ENCODE measurements at places on chromosomes 5 and 9.

GRCh38 chr9:19294219-19294618 lies 63.7 kb downstream of the DENND4C start:
- no peak for DNase-seq

DNA sequence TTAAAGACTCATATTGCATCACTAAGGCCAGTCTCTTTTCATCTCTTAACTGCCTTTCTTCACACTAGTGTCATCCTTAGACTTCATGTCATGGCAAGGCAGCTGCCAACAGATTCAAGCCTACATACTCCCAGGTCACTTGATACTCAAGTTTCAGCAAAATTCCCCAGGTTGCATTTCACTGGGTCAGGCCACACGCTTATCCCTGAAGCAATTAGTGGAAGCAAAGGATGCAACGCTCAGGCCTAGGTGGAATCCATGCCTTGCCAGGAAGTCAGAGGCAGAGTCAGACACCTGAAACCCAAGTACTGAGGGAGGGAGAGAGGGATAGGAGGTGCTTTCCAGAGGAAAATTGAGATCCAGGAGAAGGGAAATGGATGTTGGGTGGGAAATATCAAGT lies 28.9 kb downstream of the YIPF5 start:
- DNase-seq: no peak

DNA sequence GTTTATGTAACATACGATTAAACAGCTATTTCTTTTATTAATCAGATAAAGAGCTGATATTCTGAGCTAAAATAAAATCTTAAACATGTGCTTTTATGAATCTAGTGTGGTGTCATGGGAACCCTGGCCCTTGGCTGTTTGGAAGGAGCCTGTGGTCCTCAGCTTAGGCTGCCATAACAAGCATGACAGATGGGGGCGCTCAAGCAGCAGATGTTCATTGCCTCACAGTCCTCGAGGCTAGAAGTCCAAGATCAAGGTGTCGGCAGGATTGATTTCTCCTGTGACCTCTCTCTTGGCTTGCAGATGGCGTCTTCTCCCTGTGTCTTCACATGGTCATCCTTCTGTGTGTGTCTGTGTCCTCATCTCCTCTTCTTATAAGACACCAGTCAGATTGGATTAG lies 448.2 kb downstream of the GADD45G start:
- no peak for DNase-seq

DNA sequence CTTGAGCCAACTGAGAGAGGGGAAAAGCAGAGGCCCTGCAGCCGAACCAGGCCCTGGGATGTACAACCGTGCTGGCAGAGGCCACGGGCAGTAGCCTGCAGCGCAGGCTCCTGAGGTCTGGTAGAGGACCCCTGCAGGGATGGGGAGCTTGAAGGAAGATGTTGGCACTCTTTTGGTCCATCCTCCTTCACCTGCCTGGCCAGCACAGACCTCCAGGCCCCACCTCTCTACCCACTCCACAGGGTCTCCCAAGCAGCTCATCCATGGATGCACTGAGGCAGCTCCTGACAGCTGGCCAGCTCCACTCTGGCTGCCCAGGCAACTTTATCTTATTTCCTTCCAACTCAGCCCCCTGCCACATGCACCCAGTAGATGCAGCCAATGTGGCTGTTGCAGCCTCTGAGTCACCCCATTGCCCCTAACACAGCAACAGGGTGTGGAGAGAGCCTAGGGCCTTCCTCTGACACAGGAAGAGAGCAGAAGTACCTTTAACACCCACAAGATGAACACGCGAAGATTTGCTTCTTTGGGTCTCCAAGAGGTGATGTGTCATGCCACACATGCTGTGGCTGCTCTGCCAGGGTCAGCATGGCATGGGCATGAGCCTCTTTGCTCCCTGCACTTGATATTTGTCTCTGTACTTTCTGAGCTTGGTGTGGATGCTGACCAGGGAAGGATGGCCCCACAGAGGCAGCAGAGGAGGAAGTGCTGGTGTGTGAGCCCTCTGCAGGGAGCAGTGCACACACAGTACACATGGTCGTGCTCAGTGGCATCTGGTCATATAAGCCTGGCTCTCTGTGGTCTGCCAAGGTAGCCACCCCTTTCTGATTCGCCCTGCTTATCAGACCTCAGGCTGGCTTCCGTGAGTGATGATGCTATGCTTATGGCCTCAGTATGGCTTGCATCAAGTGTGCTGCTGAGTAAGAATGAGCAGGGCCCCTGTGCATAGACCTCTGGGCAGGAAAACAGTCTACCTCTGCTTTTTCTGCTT lies 117.2 kb downstream of the NRG2 start:
- no peak for DNase-seq

DNA sequence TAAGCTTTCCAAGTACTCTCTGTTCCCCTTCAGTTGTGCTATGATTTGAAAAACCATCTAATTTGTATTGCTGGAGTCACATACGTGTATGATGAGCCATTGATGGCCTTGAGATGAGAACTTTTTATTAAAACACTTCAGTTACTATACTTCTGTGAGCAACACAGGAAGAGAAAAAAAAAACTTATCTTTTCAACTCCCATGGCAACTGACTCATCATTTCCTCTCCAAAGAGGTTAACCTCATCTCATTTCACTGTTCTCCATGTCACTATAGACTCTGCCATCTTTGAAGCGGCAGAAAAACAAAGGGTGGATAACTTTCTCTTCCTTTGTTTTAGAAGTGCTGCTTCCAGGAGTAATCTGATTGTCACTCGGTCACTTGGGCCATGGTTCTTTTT lies 104.3 kb upstream of the PCSK1 start:
- DNase-seq: peak; percentile 79

DNA sequence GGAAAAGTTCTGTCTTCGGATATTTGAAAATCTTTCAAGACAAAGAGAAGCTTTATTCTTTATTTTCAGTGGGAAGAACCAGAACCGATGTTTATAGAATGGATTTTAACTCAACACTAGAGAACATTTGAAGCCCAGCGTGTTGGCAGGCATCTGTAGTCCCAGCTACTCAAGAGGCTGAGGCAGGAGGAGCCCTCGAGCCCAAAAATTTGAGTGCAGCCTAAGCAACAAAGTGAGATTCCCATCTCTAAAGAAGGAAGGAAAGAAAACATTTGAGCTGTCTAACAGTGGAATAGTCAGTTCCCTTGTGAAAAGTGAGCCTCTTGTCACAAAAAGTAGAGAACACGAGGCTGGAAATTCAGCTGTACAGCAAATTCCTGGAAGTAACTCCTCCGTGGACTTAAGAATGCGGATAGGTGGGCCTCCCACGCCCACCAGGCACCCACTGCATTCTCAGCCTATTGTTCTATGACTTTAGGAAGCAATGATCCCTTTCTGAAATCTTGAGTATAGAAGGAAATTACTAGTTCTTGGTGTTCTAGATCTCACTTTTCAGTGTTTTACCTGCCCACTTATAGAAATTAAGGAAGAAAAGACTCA lies 2.3 kb upstream of the PTPDC1 start:
- DNase-seq: no peak

DNA sequence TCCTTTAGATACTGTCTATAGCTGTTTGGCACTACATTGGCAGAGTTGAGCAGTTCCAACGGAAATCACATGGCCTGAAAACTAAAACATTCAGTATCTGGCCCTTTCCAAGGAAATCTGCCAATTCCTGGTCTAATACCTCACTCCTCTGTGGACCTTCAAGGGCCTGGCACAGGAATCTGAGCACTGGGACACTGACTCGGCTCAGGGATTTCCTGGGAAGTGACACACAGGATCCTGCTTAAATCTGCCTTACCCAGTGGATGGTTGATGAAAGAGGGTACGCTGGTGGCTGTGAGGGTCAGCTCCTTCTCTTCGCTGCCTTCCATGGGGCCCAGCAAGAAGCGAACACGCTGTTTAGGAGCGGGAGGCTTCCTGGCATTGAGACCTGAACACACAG lies 904 bp downstream of the TRUB2 start:
- DNase-seq: no peak

- no peak for DNase-seq
Measured at GRCh38 chr5:142087920-142088679, 20.5 kb upstream of the NDFIP1 start.

GRCh38 chr9:23774266-23774665 lies 51.8 kb downstream of the ELAVL2 start:
- DNase-seq: no peak

DNA sequence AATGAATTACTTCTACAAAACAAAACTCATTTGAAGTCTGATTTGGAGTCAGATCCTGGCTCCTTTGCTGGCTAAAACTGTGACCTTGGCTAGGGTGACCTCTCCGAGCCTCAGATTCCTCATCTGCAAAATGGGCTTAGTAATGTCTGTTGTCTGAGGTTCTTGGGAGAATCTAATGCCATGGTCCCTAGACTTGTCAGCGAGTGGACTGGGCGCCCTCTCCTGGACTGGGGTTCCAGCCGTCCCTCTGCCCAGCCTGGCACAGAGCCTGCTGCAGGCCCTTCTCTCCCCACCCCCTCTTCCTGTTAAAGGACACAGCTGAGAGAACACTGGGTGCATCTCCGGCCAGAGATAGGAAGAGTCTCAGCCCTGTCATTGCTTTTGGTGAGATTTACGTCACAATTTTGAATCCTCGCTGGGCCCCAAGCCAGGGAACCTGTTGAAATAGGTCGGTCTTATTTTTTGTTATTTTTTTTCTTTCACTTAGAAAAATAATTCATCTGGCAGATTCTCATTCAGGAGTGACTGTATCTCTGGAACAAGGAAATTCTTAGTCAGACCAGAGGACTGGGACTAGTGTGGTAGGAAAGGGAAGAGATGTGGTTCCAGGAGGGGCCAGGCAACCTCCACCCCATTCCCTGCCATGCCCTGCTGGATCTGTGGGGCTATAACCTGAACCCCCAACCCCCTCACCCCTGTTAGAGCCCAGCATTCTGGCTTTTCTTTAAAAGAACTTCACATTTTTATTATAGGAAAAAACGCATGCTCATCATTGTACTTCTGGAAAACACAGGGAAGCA lies 48.2 kb upstream of the RPL26L1 start:
- peak; percentile 98 for DNase-seq

DNA sequence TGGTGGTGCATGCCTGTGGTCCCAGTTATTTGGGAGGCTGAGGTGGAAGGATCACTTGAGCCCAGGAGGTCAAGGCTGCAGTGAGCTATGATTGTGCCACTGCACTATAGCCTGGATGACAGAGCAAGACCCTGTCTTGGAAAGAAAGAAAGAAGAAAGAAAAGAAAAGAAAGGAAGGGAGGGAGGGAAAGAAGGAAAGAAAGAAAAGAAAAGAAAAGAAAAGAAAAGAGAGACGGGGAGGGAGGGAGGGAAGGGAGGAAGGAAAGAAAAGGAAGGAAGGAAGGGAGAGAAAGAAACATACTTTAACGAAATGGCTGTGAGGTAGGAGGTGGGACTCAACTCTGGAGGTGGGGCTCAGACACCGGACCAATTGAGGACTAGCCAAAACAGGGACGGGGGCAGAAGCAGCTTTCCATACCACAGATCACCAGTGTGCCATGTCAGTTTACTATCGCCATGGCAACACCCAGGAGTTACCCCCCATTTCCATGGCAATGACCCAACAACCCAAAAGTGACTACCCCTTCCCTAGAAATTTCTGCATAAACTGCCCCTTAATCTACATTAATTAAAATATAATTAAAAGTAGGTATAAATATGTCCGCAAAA lies 21.3 kb downstream of the PTGES start:
- DNase-seq: no peak

- DNase-seq: no peak
Measured at GRCh38 chr5:54632131-54632701, 114.7 kb downstream of the SNX18 start.

DNA sequence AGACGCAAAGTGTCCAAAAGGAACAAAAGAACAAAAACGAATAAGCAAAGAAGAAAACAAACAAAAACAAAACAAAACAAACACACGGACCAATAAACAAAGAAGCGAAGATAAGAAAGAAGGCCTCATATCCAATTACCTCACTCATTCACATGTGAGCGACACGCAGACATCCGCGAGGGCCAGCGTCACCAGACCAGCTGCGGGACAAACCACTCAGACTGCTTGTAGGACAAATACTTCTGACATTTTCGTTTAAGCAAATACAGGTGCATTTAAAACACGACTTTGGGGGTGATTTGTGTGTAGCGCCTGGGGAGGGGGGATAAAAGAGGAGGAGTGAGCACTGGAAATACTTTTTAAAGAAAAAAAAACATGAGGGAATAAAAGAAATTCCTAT lies 28.3 kb upstream of the WWC1 start:
- no peak for DNase-seq

DNA sequence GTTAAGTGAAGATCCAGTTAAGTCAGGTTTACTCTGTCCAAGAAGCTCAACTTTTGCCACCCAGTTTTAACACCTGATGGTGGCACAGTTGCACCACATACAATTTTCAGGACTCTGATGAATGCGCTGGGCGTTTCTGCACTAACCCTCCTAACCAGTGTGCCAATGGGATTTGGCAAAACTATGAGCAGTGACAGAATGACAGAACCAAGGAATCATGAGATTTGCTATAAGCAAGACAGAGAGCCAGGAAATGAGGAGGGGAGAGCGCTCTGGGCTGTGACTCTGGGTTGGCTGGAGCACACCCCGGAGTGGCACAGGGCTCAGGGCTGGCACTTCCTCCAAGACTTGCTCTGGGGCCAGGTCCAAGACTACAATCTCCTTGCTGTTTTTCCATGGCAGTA lies 84.1 kb downstream of the SH3PXD2B start:
- no peak for DNase-seq

- no peak for DNase-seq
Measured at GRCh38 chr9:109264877-109265587, 55.8 kb downstream of the EPB41L4B start.

DNA sequence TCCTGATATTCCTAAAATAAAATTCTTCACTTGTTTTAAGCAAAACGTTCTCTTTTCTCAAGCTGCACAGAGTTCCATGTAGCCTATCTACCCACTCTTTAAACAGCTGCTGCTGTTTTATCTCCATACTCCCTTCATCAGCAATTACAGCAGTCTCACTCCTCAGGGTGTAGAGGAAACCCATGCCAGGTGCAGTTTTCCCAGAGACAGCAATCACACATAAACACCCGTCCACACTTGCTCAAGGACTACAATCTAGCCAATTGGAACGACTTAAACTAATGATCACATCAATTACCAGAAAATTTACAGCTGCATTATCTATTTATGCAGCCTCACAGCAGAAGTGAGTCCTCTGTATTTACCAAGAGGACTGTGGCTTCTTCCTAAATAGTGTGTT lies 141.7 kb downstream of the HTR1A start:
- no peak for DNase-seq

DNA sequence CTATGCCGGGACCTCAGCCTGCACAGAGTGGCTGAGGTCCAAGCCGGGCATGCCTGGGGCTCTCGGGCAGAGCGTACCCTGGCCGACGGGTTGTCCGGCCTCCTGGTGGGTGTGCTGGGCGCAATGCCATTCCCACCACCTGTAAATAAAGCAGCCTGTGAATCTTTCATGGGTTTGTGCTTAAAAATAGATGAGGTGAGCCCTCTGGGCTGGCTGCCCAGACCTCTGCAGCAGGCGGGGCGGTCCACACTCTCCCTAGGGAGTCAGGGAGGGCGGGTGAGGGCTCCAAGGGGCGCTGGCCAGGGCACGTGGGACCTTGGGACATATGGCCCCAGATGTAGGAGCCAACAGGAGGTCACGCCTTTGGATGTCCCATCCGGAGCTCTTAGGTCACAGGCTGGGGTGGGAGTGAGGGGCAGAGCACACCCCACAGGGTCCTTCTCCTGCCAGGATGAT lies 3.6 kb upstream of the AGPAT2 start:
- no peak for DNase-seq

GRCh38 chr9:105511446-105511845 lies 46.5 kb upstream of the FKTN start:
- no peak for DNase-seq
